ENCODE measurements at places on chromosomes 1 and 21.

- no peak for DNase-seq
These were observed 103.8 kb downstream of the GREM2 start for GRCh38 chr1:240508201-240508600.

- DNase-seq = no peak
These were observed 52.1 kb downstream of the EIF2D start for GRCh38 chr1:206560007-206560716.

- no peak for DNase-seq
These were observed 20.5 kb upstream of the YRDC start for GRCh38 chr1:37828410-37829074.

DNA sequence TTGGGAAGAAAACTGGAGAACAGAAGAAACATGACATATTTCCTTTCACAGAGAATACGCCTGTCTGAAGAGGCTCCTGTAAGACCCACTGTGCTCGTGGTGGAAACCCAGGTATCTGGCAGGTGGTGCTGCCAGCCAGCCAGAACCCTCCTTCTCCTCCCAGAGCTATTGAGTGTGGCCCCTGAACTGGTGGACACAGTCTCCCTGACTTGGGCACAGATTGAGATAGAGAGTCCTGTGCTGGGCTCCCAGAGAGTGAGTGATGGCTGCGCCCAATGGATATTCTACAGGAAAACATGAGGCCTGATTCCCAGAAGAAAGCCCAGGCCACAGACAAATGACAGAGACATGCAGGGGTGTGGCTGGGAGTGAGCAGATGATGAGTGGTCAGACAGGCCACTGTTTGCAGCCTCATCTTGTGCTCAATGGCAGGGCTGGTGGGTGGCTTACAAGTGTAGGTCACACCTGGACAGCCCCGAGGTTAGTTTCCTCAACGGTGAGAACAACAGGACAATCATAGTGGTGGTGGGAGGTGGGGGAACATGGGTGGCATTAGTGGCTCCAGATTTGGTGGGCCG lies 127.9 kb downstream of the PTPRU start:
- no peak for DNase-seq

DNA sequence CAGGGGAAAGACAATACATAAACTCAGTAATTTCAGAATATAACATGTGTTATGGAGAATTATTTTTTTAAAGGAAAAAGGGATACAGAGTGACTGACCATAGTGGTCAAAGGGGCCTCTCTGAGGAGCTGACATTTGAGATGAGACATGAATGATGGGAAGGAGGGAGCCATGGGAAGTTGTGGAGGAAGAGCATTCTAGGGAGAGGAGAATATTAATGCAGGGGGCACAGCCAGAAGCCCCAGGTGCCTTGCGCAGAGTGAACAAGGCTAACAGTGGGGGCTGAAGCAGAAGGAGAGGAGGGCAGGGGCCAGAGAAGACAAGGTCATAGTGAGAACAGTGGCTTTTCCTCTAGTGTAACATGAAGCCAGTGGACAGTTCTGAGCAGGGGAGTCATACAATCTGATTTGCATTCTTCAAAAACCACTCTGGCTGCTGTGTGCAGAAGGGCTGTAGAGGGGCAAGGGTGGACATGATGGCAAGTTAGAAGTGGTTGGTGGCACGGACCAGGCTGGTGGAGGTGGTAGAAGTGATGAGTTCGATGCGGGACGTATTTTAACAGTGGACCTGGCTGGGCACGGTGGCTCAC lies 28.2 kb upstream of the IFNLR1 start:
- DNase-seq = no peak

GRCh38 chr1:101236516-101237228 lies at the start of gene S1PR1:
S1PR1 (plus strand) TSS chr1:101237019; CDS start chr1:101238985, 1,966 bp downstream.
- DNase-seq = peak; percentile 70

DNA sequence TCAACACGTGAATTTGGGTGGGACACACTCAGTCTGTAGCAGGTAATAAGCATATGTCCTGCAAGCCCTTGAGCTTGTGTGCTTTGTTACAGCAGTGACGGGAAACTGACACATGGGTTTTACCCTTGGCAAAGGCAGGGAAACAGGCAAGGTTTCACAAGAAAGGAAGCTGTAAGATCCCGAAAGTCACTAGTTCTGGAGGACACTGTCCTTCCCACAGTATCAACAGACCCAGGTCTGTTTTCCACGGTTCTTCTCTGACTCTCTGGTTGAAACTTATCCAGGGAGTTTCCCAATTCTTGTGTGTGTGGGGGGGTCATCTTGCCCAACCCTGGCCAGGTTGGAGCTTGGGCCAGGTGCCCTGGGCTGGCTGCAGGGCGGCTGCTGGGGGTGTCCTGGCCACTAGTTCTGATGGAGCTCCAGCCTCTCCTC lies 29.3 kb upstream of the ZBTB21 start:
- DNase-seq = no peak

GRCh38 chr21:33386222-33386784 lies 16.9 kb upstream of the IFNGR2 start:
- DNase-seq = no peak

Measured in T-helper 2 cell treated with Interferon-gamma antibody and Interleukin-4, amounts not matched to agents 5 μg/mL and 100 μg/mL, for 36 hours (primary cell).